Activated CD4-positive, alpha-beta T cell treated with anti-CD3 and anti-CD28 coated beads, Interleukin-2, amount 50 U/mL, for 48 hours (primary cell): ENCODE measurements at places on chromosomes 7 and 10.

GRCh38 chr10:28569506-28570159, 36.7 kb downstream of the WAC start:
- DNase-seq, result no peak

- DNase-seq, result no peak
Measured at GRCh38 chr7:16721541-16721940, 32.0 kb upstream of the TSPAN13 start.

DNA sequence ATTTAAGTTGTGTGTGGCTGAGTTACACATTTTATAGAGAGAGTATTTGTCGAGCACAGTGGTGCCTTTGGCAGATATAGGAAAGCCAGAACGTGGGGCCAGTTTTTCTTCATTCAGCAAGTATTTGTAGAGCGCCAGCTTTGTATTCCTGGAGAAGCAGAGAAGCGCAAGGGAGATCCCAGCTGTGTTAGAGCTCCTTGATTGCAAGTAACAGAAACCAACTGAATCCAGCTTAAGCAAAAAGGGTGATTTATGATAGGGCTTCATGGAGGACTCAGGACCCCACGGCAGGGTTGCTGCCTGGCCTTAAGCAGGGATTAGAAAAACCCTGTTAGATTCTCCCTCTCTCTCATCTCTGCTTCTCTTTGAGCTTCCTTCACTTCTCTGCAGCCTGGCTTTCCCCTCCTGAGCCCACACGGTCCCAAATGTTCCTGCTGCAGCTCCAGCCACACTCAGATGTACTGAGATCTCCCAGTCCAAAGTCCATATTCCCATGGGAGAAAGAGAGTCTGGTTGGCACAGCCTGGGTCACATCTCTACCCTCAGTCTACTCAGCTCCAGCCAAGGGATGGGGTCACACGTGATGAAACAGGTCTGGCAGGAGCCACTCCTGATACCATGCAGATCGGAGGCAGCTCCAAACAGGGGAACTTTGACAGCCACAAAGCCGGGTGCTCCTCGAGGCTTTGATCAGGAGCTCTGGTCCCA, 16.7 kb downstream of the UBTD1 start:
- DNase-seq, result no peak

DNA sequence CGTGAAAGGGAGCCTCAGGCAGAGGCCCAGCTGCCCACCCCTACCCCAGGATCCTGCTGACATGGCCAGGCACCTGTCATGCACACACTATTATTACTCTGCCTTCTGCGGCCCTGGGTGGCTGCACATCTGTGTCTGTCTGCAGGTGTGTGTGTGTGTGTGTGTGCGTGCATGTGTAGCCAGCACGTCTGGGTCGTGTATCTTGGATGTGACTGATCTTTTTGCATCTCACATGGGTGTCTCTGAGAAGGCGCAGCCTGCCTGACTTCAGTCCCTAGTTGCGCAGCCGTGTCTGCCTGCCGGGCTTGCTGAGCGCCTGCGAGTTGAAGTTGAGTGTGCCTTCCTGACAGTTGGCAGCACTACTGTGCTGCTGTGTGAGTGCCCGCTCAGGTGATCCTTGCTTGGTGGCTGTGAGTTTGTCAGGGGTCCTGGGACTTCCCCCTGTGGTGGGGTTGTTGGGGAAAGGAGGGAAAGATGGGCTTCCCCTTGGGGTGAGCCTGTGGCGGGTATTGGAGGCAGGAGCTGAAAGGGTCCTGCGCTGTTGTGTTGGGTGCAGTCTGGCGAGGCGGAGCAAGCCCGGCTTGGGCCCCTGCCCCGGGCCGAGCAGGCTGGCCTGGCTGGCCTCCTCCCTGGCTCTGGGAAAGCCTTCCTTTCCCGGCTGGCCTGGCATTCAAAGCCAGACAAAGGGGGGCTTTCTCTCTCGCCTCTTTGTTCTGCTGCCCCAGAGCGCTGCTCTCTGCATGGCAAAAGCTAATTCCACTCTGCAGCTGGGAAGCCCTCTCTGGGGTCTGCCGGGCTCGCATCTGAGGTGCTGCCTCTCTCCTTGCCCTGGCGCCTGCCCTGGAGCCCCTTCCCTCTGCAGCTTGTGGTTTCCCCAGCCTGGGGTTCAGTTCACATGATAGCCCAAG, 4.9 kb downstream of the TRIM8 start:
- peak; percentile 45 for DNase-seq

- no peak for DNase-seq
Measured at GRCh38 chr7:138720286-138720685, 19.1 kb upstream of the SVOPL start.

GRCh38 chr10:28719789-28720436, 42.6 kb downstream of the BAMBI start:
- DNase-seq, result no peak

DNA sequence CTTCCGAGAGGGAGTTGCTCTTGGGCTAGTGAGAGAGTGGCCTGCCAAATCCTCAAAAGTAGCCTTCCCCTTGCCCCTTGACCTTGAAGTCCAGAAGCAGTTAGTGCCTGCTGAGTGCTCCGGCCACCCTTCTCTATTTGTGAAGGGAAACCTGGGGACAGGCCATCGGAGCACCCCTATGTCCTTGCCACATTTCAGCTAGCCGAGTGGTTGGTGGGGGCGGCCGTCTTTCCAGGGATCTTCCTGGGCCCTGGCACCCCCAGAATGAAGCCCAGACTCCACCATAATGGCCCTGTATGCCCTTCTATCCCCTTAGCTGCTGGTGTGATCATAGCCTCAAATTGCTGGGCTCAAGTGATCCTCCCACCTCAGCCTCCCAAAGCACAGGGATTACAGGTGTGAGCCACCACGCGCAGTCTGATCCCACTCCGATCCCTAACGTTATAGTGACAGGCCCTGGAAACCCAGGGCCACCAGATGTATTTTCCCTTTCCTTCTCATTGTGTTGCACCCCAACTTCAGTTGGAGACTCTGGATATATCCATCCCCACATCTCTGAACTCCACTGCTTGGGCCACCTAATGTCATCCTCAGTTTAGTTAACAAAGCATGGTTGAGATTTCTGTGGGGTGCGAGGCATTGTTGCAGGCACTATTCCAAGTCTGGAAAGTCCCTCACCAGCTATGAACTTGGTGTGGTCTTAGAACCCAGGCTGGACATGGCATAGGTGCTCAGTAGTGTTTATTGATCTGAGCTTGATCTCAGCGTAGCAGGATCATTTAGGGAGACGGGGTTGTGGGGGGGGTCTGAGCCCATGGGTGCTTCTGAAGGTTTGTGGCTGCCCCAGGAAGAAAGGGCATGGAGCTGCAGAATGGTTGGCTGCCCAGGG, 1.6 kb downstream of the TSPAN14 start:
- no peak for DNase-seq

GRCh38 chr7:5693529-5693928, 87.9 kb downstream of the RNF216 start:
- DNase-seq, result no peak

DNA sequence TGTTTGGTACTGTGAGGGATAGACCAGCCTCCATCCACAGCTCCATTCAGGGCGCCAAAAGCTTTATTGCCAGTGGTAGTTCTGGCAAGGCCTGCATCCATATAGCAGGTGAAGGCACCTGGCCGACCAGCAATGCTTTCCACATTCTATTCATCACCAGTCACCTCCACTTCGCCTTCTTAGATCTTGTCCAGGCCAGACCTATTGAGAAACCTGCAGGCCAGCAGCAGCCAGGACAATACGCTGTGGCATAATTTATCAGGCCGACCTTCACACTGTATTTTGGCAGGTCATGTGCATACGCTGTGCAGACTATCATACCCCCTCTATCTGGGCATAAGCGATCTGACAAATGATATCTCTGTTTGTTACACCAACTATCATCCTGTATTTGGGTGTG, 15.2 kb upstream of the KNDC1 start:
- no peak for DNase-seq

DNA sequence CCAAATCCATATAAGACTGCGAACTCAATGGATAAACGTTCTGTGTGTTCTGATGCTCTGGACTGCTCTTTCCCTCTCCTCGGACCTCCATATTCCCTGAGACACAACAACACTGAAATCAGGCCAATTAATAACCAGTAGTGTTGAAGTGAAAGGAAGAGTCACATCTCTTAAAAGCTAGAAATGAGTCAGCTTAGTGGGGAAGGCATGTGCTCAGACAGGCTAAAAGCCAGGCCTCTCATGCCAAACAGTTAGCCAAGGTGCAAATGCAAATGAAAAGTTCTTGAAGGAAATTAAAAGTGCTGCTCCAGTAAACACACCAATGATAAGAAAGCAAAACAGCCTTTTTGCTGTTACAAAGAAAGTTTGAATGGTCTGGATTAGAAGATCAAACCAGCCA, 29.3 kb downstream of the TNS3 start:
- no peak for DNase-seq

DNA sequence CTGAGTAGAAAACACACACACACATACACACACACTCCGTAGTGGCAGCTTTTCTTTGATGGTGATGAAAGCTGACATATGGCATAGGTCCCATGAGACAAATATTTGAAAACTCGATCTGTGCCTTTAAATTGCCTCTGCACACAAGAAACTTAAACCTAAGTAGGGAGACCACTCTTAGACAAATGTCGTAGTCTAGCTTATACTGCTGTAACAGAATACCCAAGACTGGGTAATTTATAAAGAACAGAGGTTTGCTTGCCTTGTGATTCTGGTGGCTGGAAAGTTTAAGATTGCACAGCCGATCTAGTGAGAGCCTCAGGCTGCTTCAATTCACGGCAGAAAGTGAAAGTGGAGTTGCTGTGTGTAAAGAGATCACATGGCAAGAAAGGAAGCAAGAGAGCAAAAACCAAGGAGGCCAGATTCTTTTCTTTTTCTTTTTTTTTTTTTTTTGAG, 489.4 kb upstream of the SORCS1 start:
- no peak for DNase-seq

DNA sequence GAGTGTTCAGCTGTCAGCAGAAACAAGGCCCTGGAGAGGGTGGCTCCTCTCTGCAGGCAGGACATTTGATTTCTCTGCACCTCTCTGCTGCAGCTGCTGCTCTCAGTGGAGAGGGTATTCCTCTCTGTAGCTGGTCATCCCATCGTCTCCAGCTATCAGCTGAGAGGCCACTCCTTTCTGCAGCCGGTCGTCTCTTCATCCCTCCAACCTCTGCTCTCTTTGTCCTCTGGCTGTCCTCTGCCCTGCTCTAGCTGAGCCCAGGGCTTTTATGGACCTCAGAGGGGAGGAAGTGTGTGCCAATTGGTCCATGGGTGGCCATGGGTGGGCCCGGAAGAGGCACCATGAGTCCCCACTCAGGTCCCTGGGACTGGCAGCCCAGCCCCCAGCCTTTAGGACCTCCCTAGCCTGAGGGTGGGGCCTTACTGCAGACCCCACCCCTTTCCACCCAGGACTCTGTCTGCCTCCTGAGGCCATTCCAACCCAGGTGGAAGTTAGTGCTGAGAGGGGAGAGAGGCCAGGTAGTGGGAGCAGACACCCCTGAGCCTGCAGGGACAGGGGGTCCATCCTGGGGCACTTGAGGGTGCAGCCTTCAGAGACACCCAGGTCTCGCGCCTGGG, 26.2 kb upstream of the CDCA7L start:
- DNase-seq, result no peak

DNA sequence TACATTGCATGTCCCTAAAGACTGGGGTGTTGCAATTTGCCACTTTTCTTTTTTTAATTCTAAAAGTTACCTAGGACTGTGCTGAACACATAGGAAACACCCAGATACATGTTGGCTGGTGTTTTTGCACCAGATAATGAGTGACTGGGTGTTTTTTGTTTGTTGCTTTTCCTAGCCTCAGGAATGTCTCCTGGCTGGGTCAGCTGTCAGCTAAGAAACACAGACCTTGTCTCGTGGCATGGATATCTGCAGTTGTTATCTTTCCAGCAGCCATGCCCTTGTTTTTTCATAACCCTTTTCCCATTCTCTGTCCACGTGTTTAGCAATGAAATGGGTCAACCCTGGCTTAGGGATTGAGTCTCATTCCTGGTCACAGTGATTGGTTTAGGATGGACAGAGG, 433.9 kb upstream of the ZMIZ1 start:
- no peak for DNase-seq

- no peak for DNase-seq
Measured at GRCh38 chr10:82742478-82742877, 867.5 kb downstream of the NRG3 start.

DNA sequence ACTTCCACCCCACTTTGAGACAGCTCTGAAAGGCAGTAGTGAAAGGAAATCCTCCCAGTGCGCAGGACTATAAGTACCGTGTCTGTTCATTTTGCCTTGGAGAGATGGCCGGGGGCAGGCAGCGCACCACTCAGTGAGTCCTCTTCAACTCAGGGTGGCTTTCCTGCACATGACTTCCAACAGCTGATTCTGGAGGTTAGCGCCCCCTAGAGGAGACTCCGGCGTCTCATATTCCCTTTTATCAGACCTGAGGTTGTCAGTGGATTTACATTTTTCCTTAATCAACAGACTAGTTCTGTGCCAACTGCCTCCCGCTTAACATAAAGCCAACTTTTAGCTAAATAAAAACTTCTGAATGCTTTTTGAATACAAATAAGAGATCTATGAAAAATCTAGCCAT, 101.0 kb downstream of the HERPUD2 start:
- peak; percentile 39 for DNase-seq

DNA sequence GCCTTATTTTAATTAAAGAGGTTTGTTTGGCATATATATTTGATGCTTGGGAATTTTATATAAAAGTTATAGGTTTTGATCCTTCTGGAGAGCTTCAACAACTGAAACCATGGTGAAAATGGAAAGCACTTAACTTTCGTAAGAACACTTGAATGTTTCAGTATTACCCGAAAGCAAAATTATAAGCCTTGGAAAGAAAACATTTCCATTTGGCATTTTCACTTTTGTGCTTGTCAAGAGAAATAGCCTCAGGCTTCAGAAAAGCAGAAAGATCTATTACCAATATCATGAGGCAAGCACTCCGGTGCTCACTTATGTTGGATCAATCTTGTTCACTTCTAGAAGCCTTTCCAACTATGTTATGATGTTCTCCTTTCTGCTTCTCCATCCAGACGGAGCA, 256.0 kb downstream of the TRIL start:
- no peak for DNase-seq

DNA sequence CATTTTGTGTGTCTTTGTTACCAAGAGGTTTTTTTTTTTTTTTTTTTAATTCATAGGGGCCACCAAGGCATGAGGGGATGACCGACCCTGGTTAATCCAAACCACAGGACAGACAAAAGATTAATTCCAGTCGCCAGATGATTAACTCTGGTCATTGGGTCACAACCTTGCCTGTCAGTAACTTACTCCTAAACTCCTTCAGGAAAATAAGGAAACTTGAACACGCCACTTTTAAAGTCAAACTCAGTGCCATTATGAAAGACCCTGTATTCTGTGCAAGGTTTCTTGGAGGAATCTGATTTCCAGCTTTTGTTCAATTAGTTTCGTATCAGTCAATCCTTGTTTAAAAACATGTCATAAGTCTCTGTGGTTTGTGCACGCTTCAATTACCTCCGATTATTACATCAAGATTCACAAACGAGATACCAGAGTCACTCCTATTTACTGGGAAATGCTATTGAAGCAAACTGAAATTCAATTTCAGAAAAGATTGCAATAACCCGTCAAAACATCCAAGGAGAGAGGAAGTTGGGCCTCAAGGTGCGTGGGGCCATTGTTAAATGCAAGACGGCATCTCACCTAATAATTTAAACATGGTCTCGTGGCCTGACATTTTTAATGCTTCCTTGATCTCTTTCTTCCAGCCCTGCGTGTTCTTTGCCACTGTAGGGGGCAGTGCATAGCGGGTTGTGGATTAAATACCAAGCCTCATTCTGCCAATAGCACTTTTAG, 44.0 kb downstream of the NRP1 start:
- no peak for DNase-seq

- no peak for DNase-seq
Measured at GRCh38 chr10:33698033-33698432, 363.6 kb upstream of the NRP1 start.

- no peak for DNase-seq
Measured at GRCh38 chr7:138773817-138774216, 24.0 kb upstream of the TMEM213 start.
